ENCODE measurements at places on chromosomes 4 and X.

DNA sequence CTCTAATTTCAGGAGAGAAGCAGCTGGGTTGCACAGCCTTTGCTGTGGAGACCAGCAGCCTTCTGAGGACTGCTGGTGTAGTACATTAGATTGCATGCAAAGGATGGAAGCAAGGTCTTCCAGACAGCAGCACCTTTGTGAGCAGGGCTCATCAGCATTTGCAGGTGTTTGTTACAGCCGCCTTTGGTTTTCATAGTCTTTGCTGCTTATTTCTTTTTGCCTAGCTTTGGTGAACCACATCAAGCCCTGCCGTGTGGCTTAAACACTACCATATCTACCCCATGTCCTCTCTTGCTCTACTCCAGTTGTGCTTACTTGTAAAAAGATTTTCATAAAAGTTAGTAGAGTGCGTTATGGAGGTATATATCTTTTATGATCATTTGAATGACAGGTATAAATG lies 57.5 kb downstream of the MTM1 start:
- DNase-seq = no peak

GRCh38 chr4:126757219-126757618 lies 875.5 kb upstream of the INTU start:
- DNase-seq = no peak

- no peak for DNase-seq
These were observed 14.1 kb upstream of the SEC24D start for GRCh38 chr4:118849867-118850487.

- no peak for DNase-seq
These were observed 54.7 kb downstream of the MFAP3L start for GRCh38 chr4:169971456-169972015.

- DNase-seq = no peak
These were observed 130.3 kb downstream of the DHRSX start for GRCh38 chrX:2370456-2370855.

- DNase-seq = no peak
These were observed 487.4 kb upstream of the TENM3 start for GRCh38 chr4:181755846-181756245.

DNA sequence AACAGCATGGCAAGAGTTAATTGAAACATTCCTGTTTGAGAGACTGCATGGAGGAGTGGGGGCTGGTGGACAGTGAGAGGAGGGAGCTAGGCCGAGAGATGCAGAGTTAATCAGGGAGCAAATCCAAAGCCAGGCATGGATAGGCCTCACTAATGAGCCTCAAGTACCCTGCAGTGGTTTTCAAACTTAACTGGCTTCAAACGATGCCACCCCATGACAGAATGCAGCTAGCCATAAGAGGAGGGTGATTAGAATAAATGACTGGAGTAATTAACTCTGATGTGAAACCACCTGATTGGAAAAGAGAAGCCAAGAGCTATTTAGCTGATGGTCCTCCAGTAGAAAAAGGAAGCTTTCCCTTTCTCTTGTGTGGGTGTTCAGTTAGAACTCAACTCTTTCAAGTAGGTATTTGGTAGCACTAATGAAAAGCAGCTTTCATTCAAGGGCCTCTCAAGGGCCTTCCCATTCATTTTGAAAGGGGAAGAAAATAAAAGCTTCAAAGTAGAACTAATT lies 215.4 kb upstream of the MAB21L2 start:
- DNase-seq = no peak

- DNase-seq = no peak
These were observed 38.9 kb downstream of the SMC1A start for GRCh38 chrX:53383376-53384076.

GRCh38 chr4:170721812-170722373 lies 632.1 kb upstream of the AADAT start:
- no peak for DNase-seq

DNA sequence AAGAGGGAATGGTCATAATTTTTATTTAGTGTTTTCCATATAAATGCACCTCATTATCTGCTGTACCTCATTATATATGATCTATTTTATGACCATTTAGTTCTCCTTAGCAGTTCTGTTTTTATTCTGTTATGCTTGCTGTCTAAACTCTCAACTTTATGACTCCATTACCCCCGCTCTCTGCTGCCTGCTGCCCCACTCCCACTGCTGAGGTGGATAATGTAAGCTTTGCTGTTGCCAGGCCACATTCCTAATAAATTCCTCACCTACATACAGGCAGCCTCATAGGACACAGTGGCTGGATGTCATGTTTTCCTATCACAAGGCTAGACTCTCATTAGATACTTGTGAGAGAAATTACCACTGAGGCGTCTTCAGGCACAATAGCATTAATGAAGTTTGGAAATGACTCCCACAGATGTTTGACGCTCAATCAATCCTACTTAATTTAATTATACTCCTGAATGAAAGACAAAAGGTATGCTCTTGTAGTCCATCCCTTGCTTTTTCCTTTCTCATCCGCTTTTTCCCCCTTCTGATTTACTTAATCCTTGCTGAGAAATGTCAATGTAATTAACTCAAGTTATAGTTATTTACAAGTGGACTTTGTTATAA lies 497.5 kb upstream of the IGFBP7 start:
- no peak for DNase-seq

DNA sequence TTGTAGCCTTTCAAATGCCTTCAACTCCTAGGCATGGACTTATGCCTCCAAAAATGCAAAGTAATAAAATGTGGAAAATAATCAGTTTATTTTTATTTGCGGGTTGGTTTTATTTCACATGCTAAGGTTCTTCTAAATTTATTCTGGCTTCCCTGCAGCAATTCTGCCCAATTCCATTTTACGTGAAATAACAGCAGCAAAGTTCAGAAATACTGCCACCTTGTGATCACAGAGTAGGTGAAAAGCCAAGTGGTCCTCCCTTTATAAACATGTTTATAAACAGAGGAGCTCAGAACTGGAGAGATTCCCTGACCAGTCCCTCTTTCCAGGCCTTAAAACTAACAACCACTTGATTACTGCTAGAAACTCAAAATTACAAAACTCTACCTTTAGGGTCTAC lies 14.7 kb upstream of the DCHS2 start:
- DNase-seq = no peak
